Type B pancreatic cell (in vitro differentiated cells): ENCODE measurements at places on chromosomes 2 and 18. TPM values are rescaled to one million over a fixed set of nuclear protein-coding genes. Genes with fewer than 3 reads are reported as not detected.

The INHA gene
- 1.2 and 1.3 TPM in 2 replicates for total RNA-seq

The RBM44 gene
- total RNA-seq = 0.24 and 0.41 TPM in 2 replicates

DNA sequence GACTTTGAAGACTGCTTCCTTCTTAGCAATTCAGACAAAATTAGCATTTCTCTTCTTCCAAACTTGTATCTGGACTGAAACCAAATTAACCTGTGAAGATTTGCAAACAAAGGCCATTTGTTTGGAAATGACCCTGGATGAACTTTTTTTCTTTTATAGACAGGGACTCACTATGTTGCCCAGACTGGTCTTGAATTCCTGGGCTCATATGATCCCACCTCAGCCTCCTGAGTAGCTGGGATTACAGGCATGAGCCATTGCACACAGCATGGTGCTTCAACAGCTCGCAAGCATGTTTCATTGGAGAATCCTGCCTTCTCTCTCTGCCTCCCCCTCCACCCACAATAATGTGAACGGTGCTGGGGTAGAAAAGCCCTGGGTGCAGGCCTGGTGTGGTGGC, 170.2 kb downstream of the ARL4C start:
- peaks cover 8% of the 10 kb centered on the region for H3K4me1 ChIP-seq
- no peaks in the 10 kb centered on the region for H3K36me3 ChIP-seq
- H3K27ac ChIP-seq = no peak overlapping the region
- DNase-seq = no peak

The NYAP2 gene
- total RNA-seq = 0.46 and 1.00 TPM in 2 replicates

DNA sequence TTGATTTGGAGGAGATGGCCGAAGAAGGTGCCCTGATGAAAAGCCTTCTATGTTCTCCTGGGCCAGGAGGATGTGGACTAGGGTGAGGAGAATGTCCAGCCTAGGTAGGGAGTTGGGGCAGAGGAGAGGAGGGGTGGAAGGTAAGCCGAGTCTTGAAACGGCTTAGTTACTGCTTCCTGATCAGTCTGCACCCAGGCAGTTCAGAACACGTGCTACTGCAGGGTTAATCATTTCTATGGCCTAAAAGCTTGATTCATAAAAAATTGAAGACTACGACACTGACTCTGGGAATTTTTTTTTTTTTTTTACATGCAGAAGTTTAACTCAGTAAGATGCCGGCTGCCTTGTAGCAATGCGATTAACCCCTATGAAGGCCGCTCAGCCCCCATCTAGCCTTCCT, 125.3 kb downstream of the TMEM163 start:
- no peak for DNase-seq
- H3K27ac ChIP-seq = no peak overlapping the region
- H3K4me3 ChIP-seq = no peak overlapping the region
- no peaks in the 10 kb centered on the region for H3K27me3 ChIP-seq
- no peaks in the 10 kb centered on the region for H3K36me3 ChIP-seq

The NRP2 gene
- total RNA-seq = 18.7 and 109 TPM in 2 replicates
